ENCODE measurements at places on chromosomes 4 and X. TPM values are rescaled to one million over a fixed set of nuclear protein-coding genes. Genes with fewer than 3 reads are reported as not detected.

- H3K4me1 ChIP-seq: no peaks in the 10 kb centered on the region
- no peak overlapping the region for H3K27ac ChIP-seq
- H3K36me3 ChIP-seq: no peaks in the 10 kb centered on the region
These were observed 29.5 kb downstream of the MAGEB17 start for GRCh38 chrX:16196829-16197228.

DNA sequence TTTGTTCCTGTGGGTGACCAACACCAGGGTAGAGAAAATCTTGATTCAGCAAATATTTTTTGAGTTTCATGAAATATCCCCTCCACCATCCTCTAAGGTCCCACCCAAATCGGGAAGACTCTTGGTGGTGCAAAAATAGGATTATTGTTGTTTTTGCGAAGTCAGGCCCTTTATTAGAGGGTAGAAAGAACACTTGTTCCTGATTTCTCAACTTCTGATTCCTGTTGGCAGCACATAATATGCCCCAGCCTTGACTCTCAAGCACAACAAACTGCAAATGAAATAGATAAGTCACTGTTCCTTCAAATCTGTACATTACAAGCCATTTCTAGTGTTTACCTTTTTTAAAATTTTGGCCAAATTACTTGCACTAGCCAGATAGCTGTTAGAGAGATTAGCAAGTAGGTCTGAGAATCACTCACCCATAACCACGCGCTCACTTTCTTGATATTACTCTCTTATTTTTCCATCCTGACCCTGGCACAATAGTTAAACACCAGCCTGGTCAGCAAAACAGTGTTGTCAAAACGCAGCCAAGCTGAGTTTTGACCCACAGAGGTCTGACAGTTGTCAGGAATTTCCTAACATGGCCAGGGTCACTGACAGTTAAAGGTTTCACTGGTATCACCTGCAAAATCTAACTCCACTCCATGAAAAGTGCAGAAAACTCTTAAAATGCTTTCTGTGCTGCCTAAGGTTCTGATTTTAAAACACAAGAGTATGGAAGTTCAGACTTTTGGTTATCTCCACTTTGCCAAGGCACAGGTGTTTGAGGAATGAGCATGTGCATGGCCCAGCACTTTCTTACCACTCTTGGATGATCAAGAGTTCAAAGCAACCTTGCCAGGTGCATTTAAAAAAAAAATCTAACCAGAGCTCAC is 69.8 kb downstream of the RBM47 start:
- H3K27me3 ChIP-seq: no peaks in the 10 kb centered on the region
- H3K4me3 ChIP-seq: no peak overlapping the region
- H3K36me3 ChIP-seq: no peaks in the 10 kb centered on the region
- H3K4me1 ChIP-seq: no peaks in the 10 kb centered on the region
- no peak for DNase-seq
- H3K27ac ChIP-seq: no peak overlapping the region

DNA sequence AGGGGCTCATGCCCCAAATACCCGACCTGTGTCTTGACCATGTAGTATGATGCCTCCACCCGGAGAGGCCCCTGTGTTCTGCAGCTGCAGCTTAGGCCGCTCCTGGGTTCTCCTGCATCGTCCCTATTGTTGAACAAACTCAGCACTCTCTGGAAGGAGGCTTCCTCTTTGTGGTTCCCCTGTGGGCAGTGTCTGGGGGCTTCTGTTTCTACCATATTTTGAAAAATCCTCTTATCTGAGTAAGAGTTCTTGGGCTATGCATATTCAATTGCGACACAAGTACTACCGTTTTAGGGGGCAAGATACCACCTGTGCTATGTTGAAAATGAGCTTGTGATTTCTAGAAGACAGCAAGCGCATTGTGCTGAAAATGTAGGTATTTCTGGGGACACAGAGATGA is 276.6 kb downstream of the DHRSX start:
- H3K27ac ChIP-seq: no peak overlapping the region
- DNase-seq: no peak
- no peaks in the 10 kb centered on the region for H3K27me3 ChIP-seq
- H3K4me3 ChIP-seq: no peak overlapping the region
- H3K36me3 ChIP-seq: no peaks in the 10 kb centered on the region
- H3K4me1 ChIP-seq: no peaks in the 10 kb centered on the region

HOPX gene
- 9.8 TPM for total RNA-seq

MXRA5 gene
- 2.1 TPM for total RNA-seq

DNA sequence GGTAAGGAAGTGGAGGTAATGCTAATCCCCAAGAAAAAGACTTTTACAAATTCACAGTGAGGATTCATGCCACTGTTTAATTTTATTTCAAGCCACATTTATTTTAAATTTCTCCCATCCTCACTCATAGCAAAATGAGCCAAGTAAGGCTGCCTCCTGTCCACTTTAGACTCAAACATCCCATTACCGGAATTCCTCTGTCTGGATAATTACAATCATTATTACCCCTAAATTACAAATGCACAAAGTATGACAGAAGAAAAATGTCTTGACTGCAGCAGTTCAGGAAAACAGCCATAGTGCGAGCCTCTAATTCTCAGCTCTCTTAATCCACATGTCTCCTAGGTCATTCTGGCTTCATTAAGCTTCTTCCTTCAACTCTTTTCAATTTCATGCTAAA is 57.0 kb downstream of the MAPK10 start:
- H3K27me3 ChIP-seq: no peaks in the 10 kb centered on the region
- no peaks in the 10 kb centered on the region for H3K4me1 ChIP-seq
- no peak for DNase-seq
- H3K27ac ChIP-seq: no peak overlapping the region

MAMLD1 gene
- 1.4 TPM for total RNA-seq

- no peaks in the 10 kb centered on the region for H3K4me1 ChIP-seq
- no peak overlapping the region for H3K27ac ChIP-seq
- no peaks in the 10 kb centered on the region for H3K27me3 ChIP-seq
- no peak overlapping the region for H3K4me3 ChIP-seq
These were observed 122.0 kb downstream of the CT47B1 start for GRCh38 chrX:120753413-120754251.

ZGRF1 gene
- 1.7 TPM for total RNA-seq

GRCh38 chr4:186342582-186342981 is 76.6 kb downstream of the F11 start:
- no peaks in the 10 kb centered on the region for H3K27me3 ChIP-seq
- no peaks in the 10 kb centered on the region for H3K36me3 ChIP-seq
- H3K27ac ChIP-seq: no peak overlapping the region

DNA sequence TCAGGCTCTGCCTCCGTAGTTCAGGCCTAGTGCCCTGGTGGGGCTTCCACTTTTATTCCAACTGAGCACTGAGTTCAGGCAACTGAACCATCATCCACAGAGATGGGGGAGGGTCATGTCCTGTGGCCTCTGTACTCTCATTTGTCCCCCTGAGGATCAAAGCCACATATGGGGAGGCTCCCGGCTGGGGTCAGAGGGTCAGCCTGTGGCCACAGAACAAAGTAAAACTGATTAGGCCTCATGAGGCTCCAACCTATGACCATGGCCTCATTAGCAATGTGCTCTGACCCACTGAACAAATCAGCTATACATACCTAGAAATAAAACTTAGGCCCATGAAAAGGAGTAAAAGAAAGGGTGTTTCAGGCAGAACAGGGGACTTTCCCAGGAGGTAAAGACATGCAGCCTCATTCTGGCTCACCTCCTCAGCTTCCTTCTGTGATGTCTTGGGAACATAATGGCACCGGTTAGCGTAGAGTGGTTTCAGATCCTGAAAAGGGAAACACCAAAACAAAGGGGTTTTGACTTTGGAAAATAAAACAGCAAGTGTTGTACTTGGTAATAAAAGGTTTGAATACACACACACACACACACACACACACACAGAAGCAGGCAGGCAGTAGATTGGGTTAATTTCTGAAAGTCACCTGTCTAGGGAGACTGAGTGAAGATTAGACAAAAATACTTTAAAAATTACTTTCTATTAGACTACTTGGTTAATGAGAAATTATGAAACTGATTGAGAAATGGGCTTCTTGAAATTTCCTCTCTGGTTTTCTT is 24.3 kb downstream of the TMEM255A start:
- H3K36me3 ChIP-seq: no peaks in the 10 kb centered on the region
- DNase-seq: no peak

DNA sequence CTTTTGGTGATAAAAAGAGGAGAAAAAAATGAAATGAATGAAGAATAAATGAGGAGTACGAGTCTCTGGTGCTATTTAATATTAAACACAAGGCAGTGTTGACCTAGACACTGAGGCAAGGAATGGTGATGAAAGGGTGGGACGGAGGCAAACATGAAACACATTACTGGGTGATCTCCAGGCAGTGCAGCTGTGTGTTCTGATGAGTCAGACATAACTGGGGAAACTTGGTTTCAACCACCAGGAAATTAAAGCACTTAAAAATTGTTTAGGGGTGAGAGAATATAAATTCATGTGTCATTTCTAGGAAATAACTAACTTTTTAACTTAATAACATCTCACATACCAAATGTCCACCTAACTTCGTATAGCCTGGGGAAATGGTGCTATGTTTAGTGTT is 19.7 kb upstream of the CXCL6 start:
- no peak for DNase-seq
- no peaks in the 10 kb centered on the region for H3K27me3 ChIP-seq
- H3K36me3 ChIP-seq: no peaks in the 10 kb centered on the region
- H3K4me1 ChIP-seq: no peaks in the 10 kb centered on the region

CT45A1 gene
- not detected for total RNA-seq

DNA sequence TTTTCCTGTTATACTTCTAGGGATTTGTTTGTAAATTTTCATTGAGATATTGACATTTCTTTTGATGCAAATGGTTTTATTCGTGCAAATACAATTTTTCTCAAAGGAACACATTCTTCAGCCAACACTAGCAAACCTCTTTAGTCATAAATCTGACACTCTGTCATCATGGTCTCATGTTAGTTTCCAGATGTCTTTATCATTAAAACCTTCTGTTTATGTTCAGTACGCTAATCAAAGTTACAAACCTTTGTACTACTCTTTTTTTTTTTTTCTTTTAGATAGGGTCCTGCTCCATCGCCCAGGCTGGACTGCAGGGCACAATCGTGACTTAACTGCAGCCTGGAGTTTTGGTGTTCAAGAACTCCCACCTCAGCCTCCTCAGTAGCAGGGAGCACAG is 7.1 kb downstream of the SLC25A31 start:
- no peak overlapping the region for H3K4me3 ChIP-seq
- no peak for DNase-seq
- H3K36me3 ChIP-seq: no peaks in the 10 kb centered on the region
- no peaks in the 10 kb centered on the region for H3K4me1 ChIP-seq
- H3K27ac ChIP-seq: no peak overlapping the region
